NCI-H146 (cell line): ENCODE measurements at places on chromosomes 2 and 18.
A peak's percentile ranks its signal among the peaks of the same experiment; 100 is the strongest.

GRCh38 chr18:55732227-55733106, 144.5 kb upstream of the TCF4 start:
- no peak for DNase-seq

DNA sequence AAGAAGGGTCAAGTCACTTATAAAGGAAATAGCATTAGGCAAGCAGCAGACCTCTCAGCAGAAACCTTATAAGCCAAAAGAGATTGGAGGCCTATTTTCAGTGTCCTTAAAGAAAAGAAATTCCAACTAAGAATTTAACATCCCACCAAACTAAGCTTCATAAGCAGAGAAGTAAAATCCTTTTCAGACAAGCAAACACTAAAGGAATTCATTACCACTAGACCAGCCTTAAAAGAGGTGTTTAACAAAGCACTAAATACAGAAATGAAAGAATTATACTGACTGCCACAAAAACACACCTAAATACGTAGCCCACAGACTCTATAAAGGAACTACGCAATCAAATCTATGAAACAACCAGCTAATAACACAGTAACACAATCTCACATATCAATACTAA, 160.4 kb downstream of the EXOC6B start:
- DNase-seq = no peak

DNA sequence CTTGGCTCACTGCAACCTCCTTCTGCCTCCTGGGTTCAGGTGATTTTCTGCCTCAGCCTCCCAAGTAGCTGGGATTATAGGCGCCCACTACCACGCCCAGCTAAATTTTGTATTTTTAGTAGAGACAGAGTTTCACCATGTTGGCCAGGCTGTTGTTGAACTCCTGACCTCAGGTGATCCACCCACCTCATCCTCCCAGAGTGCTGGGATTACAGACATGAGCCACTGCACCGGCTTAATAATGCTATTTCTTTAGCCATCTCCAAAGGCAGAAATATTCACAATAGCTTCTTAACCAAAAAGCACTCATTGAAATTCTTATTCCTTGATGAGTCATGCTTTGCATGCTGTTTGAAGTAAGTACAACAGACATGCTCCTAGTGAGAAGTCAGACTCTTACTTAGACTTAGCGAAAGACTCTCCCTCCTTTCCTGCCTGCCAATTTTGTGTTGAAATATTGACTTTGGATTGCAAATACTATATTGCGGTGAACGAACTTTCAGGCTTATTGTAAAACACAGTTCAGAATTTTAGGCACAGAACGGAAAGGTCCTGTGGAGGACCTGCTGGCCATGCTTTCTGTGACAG, 4.4 kb downstream of the ACTR3 start:
- DNase-seq = no peak

GRCh38 chr2:193973781-193974180, 1683.2 kb upstream of the SLC39A10 start:
- DNase-seq = no peak

GRCh38 chr18:49656073-49656692, 94.3 kb downstream of the LIPG start:
- DNase-seq = peak; percentile 34

DNA sequence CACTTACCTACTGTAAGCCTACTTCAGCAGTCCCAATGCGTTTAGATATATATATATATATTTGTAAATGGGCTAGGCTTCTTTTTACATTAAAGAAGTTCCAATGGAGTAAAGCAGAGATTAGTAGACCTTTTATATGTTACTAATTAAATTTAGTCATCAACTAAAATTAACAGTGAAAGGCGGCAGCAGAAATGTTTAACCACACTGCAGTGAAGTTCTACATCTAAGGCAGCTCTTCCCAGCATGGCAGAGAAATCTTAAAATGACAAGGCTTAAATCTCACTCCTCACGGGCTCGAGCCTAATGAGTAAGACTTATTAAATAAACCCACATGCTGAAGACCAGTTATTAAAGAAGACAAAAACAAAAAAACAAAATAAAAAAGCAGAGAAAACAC, 19.1 kb upstream of the KANSL1L start:
- DNase-seq = no peak

DNA sequence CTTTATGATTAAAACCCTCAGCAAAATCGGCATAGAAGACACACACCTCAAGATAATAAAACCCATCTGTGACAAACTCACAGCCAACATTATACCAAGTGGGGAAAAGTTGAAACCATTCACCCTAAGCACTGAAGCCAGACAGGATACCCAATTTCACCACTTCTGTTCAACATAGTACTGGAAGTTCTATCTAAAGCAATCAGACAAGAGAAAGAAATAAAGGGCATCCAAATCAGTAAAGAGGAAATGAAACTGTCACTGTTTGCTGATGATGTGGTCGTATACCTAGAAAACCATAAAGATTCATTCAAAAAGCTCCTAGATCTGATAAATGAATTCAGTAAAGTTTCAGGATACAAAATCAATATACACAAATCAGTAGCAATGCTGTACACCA, 16.4 kb upstream of the RPRD1A start:
- DNase-seq = no peak

DNA sequence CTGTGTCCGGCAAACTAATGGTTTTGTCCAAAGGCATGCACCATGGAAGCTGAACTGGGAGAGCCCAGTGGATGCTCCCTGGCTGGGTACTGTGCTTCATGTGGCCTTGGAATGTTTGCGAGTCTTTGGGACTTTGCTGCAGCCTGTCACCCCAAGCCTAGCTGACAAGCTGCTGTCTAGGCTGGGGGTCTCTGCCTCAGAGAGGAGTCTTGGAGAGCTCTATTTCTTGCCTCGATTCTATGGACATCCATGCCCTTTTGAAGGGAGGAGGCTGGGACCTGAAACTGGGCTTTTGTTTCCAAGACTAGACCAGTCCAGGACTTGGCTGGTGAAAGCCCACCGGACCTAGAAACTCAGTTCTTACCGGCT, 1.7 kb downstream of the MARS2 start:
- DNase-seq = no peak

GRCh38 chr2:112257575-112257974, 2.7 kb upstream of the ZC3H8 start:
- no peak for DNase-seq

- DNase-seq = no peak
These were observed 36.6 kb downstream of the SMIM21 start for GRCh38 chr18:75390854-75391253.

GRCh38 chr2:149020432-149020851, 18.1 kb upstream of the LYPD6B start:
- no peak for DNase-seq

- no peak for DNase-seq
These were observed 16.9 kb upstream of the ALPP start for GRCh38 chr2:232361646-232362045.

- peak; percentile 76 for DNase-seq
These were observed 164.1 kb upstream of the GATA6 start for GRCh38 chr18:22005191-22005841.

- no peak for DNase-seq
These were observed 22.0 kb downstream of the SLC14A1 start for GRCh38 chr18:45745817-45746461.

DNA sequence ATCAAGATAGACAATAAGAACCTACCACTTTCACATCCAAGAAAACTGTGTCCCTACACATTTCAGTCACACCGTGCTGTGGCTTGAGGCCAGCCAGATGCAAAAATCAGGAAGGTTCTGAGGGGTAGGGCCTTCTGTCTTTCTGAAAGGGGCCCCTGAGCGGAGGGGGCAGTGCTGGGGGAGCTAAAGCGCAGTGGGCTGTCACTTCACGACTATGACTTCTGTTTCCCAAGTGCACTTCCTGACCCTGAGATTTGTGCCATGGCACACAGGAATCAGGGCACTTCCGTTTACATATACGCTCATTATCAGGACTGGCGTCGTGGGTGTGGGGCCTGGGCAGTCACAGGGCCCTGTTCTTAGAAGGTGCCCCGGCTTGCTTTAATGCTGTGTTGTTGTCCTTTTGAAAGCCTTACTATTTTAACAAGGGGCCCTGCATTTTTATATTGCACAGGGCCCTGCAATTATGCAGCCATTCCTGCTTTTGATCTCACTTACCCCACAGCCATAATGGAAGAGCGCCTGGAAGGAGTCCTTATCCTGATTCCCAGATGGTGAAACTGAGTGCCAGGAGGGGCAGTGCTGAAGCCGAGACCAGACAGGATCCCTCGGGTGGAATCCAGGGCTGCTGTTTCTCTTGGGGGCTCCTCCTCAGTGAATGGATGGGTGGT, 620 bp downstream of the NGEF start:
- DNase-seq = no peak

DNA sequence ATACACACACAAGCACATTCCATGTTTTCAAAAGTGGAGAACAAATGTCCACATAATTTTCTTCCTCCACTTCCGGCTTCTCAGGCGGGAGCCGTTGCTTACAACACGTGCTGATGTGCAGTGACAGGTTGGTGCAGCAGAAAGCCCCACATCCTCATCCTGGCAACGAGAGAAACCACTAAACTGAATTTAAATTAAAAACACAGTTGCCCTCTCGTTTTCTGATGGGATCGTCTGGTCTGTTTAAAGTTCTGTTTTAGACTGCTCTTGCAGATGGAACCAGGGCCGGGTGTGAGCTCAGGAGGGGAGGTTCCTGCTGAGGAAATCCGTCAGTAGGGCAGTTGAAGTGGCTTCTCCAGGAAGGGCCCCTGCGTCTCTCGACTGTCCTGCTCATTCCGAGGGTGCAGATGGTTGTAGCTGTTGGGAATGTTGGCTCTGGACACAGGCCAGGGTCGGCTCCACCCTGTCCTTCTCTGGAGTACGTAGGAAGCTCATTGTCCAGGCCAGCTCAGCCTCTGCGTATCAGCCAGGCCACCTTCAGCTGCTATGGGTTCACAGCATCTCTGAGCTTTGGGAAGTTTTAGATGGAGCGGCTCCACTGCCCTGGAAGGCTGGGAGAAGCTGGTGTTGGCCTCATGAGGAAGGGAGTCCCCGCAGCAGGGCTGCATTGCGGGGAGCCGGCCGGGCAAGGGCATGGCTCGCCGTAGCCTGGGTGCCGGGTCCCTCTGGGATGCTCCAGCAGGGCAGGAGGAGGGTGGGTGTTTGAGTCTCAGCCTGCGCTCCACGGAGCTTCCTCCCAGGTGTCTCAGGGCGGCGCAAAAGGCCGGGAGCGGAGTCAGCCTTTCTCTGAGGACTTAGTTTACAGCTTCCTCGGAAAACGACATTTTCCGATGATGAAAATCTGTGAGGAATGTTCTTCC, 58.3 kb downstream of the NFATC1 start:
- no peak for DNase-seq

DNA sequence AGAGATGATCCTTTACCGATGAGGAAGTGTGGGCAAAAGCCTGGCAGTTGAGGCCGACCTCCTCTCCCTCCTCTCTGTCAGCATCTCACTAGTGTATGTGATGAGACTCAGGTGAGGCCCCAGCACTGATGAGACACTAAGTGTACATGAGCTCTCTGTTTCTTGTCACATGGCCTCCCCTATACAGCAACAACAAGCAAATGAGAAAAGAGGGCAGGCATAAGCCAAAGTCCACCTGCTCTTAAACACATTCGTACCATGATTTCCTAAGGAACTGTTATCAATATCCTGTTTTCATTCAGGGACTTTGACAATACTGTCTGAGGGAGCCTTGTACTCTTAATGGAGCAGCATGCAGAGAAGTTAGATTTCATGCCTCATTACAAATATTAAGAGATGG, 113.0 kb downstream of the CNTNAP5 start:
- DNase-seq = no peak

DNA sequence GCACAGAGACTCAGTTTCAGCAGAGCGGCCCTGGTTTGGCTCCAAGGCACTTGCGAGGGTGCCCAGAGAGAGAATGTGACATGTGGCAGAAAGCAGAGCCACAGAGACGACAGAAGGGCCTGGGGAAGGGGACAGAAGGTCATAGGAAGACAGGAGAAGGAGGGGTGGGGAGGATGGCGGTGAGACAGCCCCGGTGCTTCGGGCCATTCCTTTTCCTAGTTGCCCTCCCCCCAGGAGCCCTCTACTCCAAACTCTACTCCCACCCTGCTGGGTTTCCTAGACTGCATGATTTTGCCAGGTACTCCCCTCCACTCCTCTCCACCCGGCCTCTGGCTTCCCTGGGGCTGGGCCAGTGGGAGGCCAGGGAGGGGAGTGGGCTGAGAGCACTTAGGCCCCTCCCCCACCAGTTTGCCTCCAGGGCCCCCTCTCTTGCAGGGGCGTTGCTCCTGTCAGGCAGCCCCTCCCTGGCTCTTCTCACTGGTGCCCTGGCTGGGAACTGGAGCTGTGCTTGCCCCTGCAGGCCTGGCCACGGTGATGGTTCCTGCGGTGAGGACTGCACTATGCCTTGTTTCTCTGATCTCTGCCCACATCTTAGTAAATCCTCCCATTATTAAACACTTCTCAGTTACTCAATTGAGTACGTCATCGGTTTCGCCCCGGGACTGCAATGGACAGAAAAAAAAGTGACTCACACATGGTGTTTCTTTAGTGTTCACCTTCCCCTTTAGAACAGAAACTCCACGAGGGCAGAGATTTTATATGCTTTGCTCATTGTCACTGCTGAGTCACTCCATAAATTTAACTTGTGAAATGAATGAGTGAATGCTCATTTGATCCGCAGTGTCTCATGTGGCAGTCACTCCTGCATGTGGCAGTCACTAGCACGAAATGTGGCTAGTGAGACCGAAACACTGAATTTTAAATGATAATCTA, 58.7 kb upstream of the SP3 start:
- no peak for DNase-seq

- DNase-seq = no peak
These were observed 70.3 kb upstream of the PSME4 start for GRCh38 chr2:54041135-54041534.

GRCh38 chr18:62186499-62186773, 420 bp downstream of the PIGN start:
- peak; percentile 89 for DNase-seq

DNA sequence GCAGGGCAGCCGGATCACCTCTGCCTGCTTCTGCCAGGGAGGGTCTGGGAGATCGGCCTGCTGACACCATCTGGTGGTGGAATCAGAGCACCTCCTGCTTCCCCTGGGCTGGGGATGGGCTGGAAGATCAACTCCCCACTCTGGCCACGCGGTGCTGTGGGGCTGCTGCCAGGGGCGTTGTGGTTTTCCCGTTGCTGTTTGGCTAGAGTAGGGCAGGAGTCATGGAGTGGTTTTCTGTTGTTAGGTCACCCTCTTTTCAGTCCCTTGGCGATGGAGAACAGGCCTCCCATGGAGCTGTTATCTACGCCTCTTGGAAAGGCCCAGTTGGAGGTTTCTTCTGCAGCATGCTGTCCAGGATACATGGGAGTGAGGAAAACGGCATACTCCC, 15.2 kb downstream of the BCL2L11 start:
- DNase-seq = peak; percentile 40

DNA sequence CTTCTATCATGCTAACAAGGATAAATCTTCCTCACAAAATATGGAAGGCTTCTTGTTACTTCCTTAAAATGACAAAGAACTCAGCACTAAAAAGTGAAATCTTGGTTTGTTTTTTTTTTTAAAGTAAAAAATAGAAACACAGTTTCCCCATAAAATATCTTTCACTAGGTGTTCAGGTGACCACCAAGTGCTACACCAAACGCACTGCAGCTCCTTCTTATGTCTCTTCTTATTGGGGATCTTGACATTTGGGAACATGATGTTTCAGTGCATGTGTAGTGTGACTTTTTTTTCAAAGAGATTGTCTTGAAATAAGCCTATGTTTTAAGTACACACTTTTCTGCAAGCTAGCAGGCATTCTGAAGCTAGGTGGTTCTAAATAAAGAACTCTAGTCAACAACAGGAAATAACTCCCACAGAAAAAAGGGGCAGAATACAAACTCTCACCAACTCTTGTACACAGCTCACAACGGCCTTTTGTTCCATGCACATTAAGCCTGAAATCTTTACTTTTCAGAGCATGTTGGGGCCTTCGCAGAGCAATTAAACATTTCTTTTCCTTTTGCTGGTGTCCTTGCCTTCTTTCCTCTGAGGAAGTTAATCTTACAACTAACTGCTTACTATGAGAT, 13.2 kb upstream of the SERTAD2 start:
- DNase-seq = no peak
